HT1080 (cell line): ENCODE measurements at places on chromosomes 3 and 15. TPM values are rescaled to one million over a fixed set of nuclear protein-coding genes. Genes with fewer than 3 reads are reported as not detected.

CYP1A1 gene
- total RNA-seq, result 1.3 and 2.5 TPM in 2 replicates

CKMT1B gene
- 0.20 and 0.27 TPM in 2 replicates for total RNA-seq

ZNF80 gene
- not detected in 2 replicates for total RNA-seq

IL1RAP gene
- total RNA-seq, result 21.2 and 27.3 TPM in 2 replicates

SYNPR gene
- total RNA-seq, result not detected in 2 replicates

TRIM42 gene
- total RNA-seq, result not detected in 2 replicates

MAP6D1 gene
- total RNA-seq, result 1.9 and 8.0 TPM in 2 replicates

HESX1 gene
- 0.20 and 1.3 TPM in 2 replicates for total RNA-seq

CISH gene
- 0.10 and 0.53 TPM in 2 replicates for total RNA-seq

NPTN gene
- 107 and 118 TPM in 2 replicates for total RNA-seq

FOXB1 gene
- total RNA-seq, result not detected in 2 replicates

VIPR1 gene
- not detected in 2 replicates for total RNA-seq

ZMAT3 gene
- total RNA-seq, result 16.6 and 17.0 TPM in 2 replicates

GNB4 gene
- total RNA-seq, result 60.5 and 61.1 TPM in 2 replicates

LRRC31 gene
- not detected in 2 replicates for total RNA-seq

TMEM40 gene
- total RNA-seq, result not detected in 2 replicates

SELENOS gene
- total RNA-seq, result 46.2 and 50.7 TPM in 2 replicates

ANKUB1 gene
- not detected in 2 replicates for total RNA-seq

LMAN1L gene
- total RNA-seq, result 0.05 TPM in 1 of 2 replicates, not detected in the other

USP13 gene
- 18.2 and 19.0 TPM in 2 replicates for total RNA-seq

HTR3E gene
- total RNA-seq, result not detected in 2 replicates

DUOX1 gene
- not detected in 2 replicates for total RNA-seq

IQCH gene
- total RNA-seq, result 3.5 and 5.0 TPM in 2 replicates

FEZF2 gene
- not detected in 2 replicates for total RNA-seq

CADPS gene
- 0.03 and 0.18 TPM in 2 replicates for total RNA-seq

RHCG gene
- total RNA-seq, result not detected in 2 replicates

ETV5 gene
- total RNA-seq, result 57.1 and 90.6 TPM in 2 replicates

RAB27A gene
- total RNA-seq, result 9.5 and 12.8 TPM in 2 replicates

PROS1 gene
- 4.8 and 5.7 TPM in 2 replicates for total RNA-seq

GPR87 gene
- 1.3 and 2.2 TPM in 2 replicates for total RNA-seq

FRMD4B gene
- total RNA-seq, result 12.9 and 19.1 TPM in 2 replicates

GOLGA6L7 gene
- total RNA-seq, result not detected in 2 replicates

PLSCR2 gene
- not detected in 2 replicates for total RNA-seq

PYGO1 gene
- total RNA-seq, result 3.3 and 5.0 TPM in 2 replicates

ATP10A gene
- total RNA-seq, result 4.0 and 6.2 TPM in 2 replicates

NOX5 gene
- total RNA-seq, result 0.03 and 1.1 TPM in 2 replicates

HPS3 gene
- total RNA-seq, result 26.0 and 26.7 TPM in 2 replicates

BTLA gene
- total RNA-seq, result not detected in 2 replicates

TF gene
- total RNA-seq, result under 0.01 and 0.90 TPM in 2 replicates

NTRK3 gene
- total RNA-seq, result 0.10 TPM in 1 of 2 replicates, not detected in the other

SMCO1 gene
- 0.14 TPM in 1 of 2 replicates, not detected in the other for total RNA-seq

TMEM207 gene
- not detected in 2 replicates for total RNA-seq

CCR9 gene
- not detected in 2 replicates for total RNA-seq
